ENCODE measurements at places on chromosomes 7 and 10.

DNA sequence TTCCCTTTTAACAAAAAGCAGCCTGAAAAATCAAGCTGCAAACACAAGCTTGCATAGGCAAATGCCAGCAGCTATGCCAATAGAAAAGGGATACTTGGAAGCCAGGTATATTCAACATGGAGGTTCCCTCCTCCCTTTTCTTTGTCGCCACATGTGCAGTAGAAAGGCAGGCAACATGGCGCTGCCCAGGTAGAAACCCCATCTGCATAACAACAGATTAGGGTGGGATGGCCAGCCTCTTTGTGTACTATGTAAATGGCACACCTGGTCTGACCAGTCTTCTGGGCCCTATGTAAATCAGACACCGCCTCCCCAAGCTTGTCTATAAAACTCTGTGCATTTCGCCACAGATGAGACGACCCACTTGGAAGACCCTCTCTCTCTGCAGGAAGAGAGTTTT lies 58.1 kb downstream of the CCDC3 start:
- no peak for DNase-seq

GRCh38 chr10:31554556-31554955 lies 235.5 kb downstream of the ZEB1 start:
- no peak for DNase-seq

DNA sequence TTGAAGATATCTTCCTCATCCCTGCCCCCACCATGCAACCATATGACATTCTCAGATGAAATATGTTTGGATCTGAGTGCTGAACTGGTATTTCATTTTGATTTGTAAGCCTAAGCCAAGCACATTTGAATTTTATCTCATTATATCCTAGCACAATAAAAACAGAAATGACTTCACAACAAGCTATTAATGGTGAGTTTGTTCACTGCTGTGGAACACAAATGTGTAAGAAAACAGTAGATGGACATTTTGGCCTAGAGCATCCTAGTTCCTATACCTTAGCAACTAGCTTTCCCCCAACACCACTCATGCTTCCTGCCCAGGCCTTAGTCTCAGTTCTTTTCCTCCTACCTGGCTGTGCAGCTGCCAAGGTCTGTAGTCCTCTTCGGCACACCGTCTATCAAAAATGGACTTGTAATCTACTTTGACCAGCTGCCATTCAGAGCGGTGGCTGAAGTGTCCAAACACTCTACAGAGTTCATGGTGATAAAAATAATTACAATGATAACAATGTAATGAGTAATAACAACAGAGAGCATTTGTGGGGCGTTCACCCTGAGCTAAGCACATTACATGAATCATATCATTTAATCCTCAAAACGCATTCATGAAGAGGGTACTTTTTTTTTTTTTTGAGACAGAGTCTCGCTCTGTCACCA lies 491.9 kb downstream of the SORCS1 start:
- DNase-seq, result no peak

DNA sequence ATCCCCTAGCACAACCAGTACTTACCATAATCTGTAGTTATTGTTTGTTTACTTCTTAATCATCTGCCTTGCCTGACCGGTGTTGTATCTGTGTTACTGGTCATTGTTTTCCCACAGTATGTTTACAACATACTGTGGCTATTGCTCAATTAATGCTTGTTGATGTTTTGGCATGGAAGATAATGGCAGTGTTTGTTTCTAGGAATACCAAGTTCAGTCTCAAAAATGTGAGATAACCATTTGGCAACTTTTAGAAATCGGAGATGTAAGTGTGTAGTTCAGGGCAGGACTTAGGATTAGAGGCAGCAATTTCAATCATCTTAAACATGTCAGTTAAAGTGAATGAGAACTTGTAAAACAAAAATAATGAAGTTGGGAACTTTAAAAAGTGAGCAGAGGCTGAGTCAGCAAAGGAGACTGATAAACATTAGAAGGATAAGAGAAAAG lies 8.2 kb downstream of the MINDY3 start:
- DNase-seq, result no peak

DNA sequence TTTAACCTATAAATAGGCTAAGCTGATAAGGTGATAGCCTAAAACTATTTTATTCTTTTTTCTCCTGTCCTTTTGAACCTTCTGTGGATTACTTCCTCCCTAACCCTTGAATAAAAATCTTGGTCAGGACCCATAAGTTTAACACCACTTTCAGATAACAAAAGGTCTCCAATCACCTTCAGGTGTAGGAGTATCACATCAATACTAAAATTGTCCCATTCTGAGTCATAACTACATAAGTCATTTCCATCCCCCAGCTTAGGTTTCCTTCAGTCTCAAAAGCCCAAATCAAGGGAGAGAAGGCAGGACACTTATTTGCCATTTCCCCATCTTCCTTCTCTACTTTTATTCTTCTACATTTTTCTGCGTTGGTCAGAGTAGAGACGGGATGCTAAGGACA lies 56.9 kb upstream of the WNT16 start:
- DNase-seq, result no peak

- no peak for DNase-seq
Measured at GRCh38 chr7:134353411-134353810, 36.7 kb upstream of the SLC35B4 start.

DNA sequence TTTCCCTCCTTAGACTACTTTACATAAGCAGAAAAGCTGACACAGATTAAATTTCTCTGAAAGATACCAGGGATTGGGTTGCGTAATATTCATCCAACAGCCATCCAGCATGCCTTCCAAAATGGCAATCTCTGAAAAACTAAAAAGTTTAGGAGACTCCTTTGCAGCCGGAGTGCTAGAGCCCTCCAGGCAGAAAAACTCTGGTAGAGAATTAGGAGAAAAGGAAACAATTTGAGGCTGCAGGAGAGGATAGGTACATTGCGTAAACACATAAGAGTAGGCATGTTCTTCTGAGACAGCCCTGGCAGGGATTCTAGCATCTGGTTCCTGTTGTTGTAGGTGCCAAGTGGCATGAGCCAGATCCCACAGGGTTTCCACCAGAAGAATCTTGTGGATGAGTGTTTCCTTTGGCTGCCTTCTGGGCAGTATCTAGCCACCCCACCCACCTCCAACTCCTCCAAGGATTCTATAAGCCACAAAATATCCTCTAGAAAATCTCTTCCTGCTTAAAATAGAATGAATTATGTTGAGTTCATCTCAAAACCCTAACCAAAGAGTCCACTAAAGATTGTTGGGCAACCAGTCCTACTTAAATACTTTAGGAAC lies 402.4 kb downstream of the HGF start:
- DNase-seq, result no peak

GRCh38 chr10:89207801-89208551 lies 859 bp upstream of the CH25H start:
- DNase-seq, result no peak

DNA sequence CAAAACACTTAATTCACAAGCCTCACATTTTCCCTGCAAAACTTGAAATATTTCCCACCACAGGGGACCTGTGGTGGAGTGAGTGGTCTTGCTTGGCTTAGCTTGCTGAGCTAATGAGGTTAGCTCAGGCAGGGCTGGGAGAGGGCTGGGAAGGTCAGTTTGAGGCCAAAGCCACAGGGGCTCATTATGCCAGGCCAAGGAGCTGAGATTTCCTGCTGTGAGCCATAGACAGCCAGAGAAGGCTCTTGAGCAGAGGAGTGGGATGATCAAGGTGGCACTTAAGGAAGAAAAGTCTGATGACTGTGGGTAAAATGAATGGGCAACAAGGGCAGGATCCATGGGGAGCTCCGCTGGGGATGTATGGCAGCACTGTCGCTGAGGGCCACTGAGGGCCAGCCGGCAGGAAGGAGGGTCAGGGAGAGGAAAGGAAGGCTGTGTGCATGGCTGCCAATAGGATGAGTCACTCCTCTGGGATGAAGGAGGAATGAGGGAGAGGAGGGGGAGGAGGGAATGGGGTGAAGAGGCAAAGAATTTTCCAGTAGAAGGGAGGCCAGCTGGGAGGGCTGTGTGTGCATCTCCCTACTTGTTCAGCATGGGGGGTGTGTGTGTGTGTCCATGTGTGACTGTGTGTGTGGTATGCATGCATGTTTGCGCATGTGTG lies 18.7 kb upstream of the ZNF488 start:
- DNase-seq, result no peak

- DNase-seq, result no peak
Measured at GRCh38 chr7:82049442-82049841, 279.6 kb upstream of the HGF start.

DNA sequence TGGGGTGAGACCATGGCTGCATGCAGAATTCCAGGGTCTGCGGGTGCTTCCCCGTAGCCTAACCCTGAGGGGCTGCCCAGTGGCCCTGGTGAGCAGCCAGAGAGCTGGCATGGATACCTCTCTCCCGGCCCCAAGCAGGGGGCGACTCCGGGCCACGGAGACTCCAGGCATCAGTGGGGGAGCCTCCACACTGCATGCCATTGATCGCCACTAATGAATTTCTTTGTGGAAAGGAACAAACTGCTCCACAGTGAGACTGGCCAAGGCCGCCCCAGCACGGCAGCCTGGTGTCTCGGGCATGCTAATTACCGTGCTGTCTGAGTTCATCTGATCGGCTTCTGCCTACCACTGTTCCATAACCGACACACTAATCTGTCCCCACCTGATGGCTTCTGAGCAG lies 184.4 kb downstream of the GRID1 start:
- DNase-seq, result no peak

DNA sequence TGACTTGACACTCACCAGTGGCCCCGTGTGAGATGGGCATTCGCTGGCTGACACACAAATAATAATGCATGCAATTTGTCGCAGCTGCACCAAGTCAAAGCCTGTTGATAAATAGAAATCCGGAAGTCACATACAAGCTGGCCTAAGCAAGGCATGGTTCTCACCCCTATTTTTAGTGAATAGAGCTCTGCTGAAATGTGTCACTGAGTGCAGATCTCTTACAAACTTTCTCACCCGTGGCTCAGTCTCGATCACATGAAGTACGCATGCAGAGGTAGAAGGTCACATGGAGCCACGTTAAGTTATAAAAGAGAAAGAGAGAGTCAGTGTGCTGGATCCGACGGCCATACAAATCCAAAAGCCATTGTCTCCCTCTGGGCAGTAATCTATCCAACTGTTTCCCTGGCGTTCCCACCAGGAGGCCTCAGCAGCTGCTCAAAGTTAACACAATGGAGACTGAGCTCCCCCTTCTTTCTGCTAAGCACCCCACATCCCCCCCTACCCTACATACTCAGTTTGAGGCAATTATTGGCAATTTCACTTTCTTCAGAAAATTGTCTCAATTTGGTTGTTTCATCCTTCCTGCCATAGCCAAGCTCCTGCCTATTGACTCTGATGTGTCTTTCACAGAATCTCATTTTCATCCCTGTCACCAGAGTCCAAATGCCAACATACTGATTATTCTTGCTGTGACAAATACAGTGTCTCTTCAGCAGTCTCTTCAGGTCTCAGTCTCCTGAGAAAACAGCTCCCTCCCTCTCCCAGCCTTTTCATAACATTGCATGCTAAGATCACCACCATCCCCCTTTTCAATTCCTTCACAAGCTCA lies 473.3 kb upstream of the NRP1 start:
- no peak for DNase-seq

- DNase-seq, result no peak
Measured at GRCh38 chr10:35306852-35307251, 29.5 kb upstream of the CCNY start.

DNA sequence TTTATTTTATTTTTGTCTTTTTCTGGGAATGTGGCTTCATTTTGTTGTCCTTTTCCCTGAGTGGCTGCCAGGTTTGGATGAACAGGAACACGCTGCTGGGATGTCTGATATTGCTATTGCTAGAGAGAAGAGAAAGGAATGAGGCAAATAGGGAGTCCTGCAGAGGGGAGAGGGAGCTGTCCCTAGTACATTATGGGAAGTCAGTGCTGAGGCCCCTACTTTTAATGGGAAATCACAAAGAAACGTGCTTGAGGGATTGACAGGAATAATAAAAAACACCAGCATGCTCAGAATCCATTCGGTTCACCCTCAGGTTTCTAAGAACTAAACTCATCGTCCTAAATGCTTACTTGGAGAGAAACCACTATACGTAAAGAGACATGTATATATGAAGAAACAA lies 306.6 kb downstream of the PLXNA4 start:
- no peak for DNase-seq

DNA sequence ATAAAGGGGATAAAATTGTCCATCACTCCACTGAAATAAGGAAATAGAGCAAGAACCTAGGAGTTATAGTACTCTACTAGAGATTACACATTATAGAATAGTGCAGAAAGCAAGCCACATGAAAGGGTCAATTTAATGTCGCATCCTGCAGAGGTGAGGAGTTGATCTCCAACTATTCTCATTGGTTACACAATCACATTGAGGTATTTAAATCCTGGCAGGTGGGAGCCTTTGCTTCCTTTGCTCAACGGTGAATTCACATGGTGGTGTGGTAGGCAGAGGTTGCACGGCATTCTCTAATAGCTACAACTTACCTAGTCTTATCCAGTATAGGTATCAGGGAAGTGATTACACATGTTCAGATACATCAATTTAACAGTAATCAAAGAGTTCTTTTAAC lies 198.4 kb upstream of the TCF7L2 start:
- DNase-seq, result no peak

DNA sequence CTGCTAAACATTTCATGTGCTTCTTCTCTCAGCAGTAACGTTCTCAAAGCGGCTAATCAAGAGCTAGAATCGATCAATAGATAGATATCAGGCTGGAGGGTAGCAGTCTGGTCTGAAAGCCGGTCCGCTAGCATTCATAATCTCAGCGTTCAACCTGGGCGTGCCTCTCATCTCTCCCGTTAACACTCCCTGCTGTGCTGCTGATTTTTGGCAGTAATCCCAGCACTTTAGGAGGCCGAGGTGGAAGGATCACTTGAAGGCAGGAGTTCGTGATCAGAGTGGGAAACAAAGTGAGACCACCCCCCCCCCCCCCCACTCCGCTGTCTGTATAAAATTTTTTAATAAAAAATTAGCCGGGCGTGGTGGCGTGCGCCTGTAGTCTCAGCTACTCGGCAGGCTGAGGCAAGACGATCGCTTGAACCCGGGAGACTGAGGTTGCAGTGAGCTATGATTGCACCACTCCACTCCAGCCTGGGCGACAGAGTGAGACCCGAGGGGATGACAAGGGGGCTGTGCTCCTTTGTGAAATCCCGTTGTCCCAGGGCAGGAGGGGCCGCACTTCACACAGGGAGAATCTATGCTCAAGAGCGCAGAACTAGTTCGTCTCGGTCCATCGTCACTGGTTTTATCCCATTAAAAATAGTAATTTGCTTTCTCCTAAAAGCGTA lies 624 bp upstream of the CEP55 start:
- DNase-seq, result no peak

DNA sequence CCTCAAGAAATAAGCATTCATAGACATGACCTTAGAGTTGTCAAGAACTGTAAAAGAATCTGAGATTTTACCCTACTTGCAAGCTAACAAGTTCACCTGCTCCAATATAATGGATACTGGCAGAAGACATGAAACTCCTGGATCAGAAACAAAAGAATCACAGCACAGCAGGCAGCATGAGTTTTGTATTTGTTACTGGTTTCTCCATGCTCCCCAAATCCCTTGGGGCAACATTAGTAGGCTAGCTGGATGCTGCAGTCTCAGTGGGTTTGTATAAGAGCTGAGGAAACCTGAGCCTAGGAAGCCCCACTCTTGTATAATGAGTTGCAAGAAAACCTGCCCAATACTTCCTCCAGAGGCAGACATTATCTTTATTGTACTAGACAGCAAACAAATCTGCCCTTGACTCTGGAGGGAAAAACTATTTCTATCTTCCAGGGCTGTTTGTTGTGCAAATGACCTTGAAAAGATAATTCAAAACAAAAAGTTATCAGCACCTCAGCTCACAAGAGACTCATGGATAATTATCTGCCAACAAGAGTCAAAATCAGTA lies 64.8 kb downstream of the ABLIM1 start:
- DNase-seq, result no peak

- DNase-seq, result no peak
Measured at GRCh38 chr7:105122619-105123018, 108.6 kb downstream of the KMT2E start.

- DNase-seq, result no peak
Measured at GRCh38 chr10:110793886-110794285, 77.8 kb upstream of the PDCD4 start.

Measured in stimulated activated CD4-positive, alpha-beta T cell treated with anti-CD3 and anti-CD28 coated beads, Interleukin-15, amount 100 ng/mL, for 1 hour (primary cell).